ENCODE measurements at places on chromosomes 3 and 15.

- DNase-seq, result no peak
These were observed 50.5 kb downstream of the CRYGS start for GRCh38 chr3:186493525-186494255.

DNA sequence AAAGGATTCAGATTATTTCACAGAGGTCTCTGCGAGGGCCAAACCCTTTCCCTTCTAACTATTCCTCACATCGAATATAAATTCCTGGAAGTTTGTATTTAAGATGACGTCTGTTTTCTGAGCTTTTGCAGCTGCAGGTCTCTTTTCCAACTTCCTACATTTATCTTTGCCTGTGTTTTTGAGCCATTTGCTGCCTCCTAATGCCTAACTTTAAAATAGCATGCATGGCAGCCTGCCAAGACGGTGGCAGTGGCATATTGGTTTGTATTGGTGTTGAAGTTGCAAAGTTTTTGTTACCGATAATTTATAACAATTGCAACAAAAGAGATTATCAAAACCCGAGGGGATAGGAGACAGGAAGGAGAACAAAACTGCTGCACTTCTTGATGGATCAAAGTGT lies 187.1 kb upstream of the DNAJC19 start:
- DNase-seq, result peak; percentile 15

GRCh38 chr3:80618295-80619256 lies 850.8 kb upstream of the ROBO1 start:
- DNase-seq, result no peak

DNA sequence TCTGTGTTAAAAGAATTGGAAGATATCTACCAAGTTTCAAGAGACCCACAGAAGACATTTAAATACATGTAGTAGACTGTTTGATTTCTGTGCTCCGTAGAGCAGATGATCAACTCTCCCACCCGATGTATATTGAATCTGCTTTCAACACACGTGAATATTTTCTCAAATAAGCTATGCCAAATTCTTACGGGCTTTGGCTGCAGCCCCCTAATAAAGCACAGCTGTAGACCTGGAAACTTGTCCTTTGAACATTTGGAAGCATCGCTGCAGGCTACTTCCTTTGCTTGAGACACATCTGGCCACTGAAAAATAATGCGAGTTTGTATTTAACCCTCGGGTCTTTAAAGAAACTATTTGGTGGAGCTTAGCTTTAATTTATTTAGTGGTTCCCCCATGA lies 98.3 kb upstream of the SELENOK start:
- DNase-seq, result no peak

DNA sequence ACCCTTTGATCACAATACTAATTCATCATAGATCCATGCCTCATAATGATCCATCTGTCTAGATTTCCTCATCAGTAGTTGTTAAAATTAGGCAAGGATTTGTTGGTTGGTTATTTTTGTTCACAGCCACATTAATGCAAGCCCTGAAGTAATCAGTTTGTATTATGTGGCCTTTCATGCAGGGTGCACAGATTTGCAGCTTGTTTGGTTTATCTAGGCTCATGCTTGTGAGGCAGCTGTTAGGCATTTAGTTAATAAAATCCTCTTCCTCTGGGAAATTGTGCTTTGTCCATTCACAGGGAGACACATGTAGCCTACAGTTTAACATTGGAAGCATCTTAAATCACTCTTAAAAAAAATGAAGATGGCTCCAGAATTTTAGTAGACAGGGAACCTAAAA lies 162.8 kb upstream of the ZNF385D start:
- DNase-seq, result no peak
